H9 (cell line): ENCODE measurements at places on chromosomes 5 and 9. TPM values are rescaled to one million over a fixed set of nuclear protein-coding genes. Genes with fewer than 3 reads are reported as not detected.

Gene SLC1A1
- total RNA-seq, result 4.2 and 4.7 TPM in 2 replicates

Gene UBAC1
- total RNA-seq, result 46.3 and 47.5 TPM in 2 replicates

Gene CEP120
- total RNA-seq, result 22.5 and 22.9 TPM in 2 replicates

Gene BHMT2
- total RNA-seq, result not detected in 2 replicates

Gene WWC1
- total RNA-seq, result 28.2 and 30.7 TPM in 2 replicates

Gene C9
- not detected in 2 replicates for total RNA-seq

Gene EMB
- 38.1 and 39.4 TPM in 2 replicates for total RNA-seq

Gene SPOCK1
- 9.8 and 10.9 TPM in 2 replicates for total RNA-seq

Gene CDX1
- 0.22 TPM in 1 of 2 replicates, not detected in the other for total RNA-seq

- DNase-seq, result no peak
These were observed 45.3 kb upstream of the RASEF start for GRCh38 chr9:83108208-83108607.

DNA sequence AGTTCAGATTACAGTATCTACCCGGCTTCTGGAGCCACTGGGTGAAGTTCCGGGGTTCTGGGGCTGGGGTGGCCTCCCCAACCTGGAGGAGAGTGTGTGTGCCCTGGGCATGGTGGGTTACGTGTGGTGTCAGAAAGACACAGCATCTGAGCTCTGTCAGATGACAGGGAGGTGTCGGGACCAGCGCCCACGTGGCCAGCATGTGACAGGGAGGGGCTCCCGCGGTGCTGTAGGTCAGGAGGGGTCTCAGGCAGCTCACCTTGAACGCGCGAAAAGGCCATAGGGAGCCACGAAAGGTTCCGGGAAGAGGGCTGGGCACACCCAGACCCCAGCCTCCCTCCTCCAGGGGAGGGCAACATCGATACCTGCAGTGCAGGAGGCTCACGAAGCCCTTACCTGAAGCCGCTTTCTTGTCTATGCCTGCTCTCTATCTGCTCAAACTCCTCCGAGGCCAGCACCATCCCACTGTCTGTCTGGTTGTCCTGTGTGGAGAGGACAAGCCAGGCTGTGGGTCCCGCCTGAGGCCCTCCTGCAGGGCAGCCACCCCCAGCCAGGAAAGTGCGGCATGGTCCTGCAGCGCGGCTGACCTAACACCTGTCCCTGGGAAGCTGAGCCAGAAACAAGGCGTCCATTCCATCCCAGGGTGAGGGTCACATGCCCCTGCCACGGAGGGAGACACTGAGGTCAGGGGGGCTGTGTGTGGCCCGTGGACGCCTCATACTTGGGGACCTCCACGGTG, 17.4 kb upstream of the SCGB3A1 start:
- DNase-seq, result no peak

DNA sequence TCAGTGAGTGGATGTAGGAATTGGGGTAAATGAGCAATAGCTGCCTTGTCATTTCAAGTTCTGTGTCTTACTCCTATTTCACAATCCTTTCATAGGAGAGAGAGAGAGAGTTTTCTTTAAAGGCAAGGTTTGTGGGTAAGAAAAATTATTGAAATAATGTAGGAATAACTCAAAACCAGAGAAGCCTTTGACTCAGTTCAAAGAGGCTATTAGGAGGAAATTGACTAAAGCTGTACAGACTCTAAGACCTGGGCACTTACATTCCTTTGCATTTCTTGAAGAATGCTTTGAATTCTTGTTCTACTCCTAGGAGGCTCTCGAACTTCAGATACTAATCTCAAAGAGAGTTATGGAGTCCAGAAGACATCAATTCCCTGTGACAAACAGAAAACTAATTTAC, 257.1 kb downstream of the FBXL7 start:
- DNase-seq, result no peak

GRCh38 chr5:66744040-66744439, 147.8 kb downstream of the MAST4 start:
- no peak for DNase-seq

GRCh38 chr5:93575461-93576414, 5.3 kb downstream of the NR2F1-AS1 start:
- DNase-seq, result no peak

DNA sequence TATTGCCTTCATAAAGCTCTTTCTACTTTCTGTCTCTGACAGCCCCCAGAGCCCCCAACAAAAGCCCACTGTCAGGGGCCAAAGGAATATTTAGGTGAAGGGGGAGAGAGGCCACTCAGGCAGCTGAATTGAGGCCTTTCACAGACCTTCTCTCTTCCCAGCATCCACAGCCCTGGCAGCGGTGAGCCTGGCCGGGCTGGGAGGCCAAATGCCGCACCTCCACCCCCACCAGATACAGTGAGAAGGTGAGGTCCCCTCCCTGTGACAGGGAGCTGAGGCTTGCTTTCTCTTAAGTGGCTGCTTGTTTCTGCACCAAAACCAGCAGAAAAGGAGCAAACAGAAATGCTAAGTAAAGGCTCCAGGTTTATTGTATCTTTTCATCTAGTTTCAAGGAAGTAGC, 168.1 kb downstream of the ROR2 start:
- no peak for DNase-seq

GRCh38 chr5:93723005-93723404, 18.4 kb downstream of the POU5F2 start:
- no peak for DNase-seq

GRCh38 chr5:56229111-56229510, 4.0 kb downstream of the ANKRD55 start:
- no peak for DNase-seq

- DNase-seq, result peak; percentile 47
These were observed 3.4 kb upstream of the MYORG start for GRCh38 chr9:34380034-34380510.

GRCh38 chr5:132079081-132079480, 5.5 kb downstream of the CSF2 start:
- DNase-seq, result no peak

DNA sequence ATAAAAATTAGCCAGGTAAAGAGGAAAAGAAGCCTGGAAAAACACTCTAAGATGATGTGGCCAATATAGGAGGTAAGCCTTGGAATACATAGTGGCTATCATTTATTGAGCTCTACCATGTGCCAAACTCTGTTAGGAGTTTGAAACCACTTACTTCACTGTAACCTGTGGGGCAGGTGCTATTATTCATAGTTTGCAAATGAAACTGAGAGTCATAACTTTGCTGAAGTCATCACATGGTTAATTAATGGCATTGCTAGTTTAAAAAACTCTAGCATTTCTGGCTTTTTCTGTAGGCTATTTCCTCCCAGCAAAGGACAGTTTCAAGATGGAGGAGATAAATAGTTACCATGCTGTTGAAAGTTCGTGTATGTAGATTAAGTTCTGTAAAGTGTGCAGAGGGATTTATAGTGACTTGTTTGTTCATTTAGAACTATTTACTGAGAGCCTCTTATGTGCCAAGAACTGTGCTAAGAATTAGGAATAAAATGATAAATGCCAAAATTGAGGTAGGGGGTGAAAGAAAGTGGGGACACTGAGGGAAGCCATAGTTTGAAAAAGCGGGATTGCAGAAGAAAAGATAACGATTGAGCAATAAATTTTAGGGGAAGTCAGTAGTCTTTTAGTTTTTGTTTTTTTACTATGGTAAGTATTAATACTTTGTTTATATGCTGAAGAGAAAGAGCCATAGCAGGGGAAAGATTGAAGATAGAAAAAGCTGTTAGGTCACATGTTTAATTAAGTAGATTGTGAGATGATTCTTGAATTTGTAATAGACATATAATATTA, 57.2 kb downstream of the WDR70 start:
- no peak for DNase-seq

DNA sequence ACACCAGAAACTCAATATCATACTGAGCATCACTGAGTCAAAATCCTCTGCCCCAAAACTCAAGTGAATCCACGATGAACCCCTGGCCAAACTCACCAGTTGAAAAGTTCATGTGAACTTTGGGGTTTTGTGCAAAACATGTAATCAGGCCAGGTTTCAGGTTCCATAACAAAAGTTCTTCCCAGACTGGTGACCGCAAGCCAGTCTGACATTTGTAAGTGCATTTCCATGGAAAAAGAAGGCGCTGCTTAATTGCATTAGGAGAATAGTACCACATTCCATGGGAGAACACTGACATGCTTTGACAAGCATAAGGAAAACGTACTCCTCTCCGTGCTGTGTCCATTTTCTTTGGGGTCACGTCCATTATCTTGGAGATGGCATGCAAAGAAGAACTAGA, 567.0 kb downstream of the BNC2 start:
- DNase-seq, result peak; percentile 7

- peak; percentile 19 for DNase-seq
These were observed 10.0 kb upstream of the P4HA2 start for GRCh38 chr5:132237670-132238069.

- DNase-seq, result no peak
These were observed 227.9 kb upstream of the TARS1 start for GRCh38 chr5:33212900-33213299.

- DNase-seq, result no peak
These were observed 196.6 kb downstream of the GNA14 start for GRCh38 chr9:77451507-77451906.

DNA sequence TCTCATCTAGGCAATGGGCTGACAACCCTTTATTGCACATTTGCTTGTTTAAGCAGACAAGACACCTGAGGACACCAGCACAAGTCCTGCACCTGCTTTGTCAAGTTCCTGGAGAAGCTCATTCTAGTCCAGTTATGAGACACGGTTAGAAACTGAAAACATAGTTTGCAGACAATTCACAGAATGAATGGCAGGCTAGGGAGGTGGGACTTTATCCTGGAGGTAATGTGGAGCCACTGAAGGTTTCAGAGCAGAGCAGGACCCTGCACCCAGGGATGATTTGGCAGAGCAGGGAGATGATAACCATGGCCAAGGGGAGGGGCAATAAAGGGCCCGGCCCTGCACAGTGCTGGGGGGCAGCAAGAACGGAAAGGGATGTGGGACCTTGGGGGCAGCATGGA, 50.7 kb upstream of the SLC25A51 start:
- no peak for DNase-seq

- no peak for DNase-seq
These were observed 19.8 kb upstream of the HEXB start for GRCh38 chr5:74665273-74665672.

- DNase-seq, result no peak
These were observed 94.1 kb upstream of the CD180 start for GRCh38 chr5:67290655-67291054.

DNA sequence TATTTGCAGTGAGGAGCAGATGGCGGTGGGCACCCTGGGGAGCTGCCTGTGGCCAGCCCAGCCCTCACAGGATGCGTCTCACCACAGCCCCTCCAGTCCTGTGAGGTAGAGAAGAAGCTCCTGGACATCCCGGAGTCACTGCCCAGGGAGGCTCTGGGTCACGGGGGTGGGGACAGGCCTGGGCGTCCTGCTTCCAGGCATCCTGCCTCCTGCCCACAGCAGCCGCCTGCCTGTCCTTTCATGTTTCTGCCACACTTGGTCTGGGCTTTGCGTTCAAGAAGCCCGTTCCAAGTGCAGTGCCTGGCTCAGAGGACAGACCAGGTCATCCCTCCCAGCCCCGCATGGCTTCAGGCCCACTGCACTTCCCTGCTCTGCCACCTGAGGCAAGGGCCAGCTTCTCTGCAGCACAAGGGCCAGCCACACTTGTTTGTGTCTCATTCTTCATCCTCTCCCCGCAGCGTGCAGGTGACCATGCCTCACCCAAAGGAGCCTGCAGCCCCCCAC, 38.2 kb downstream of the ZDHHC11B start:
- peak; percentile 32 for DNase-seq

DNA sequence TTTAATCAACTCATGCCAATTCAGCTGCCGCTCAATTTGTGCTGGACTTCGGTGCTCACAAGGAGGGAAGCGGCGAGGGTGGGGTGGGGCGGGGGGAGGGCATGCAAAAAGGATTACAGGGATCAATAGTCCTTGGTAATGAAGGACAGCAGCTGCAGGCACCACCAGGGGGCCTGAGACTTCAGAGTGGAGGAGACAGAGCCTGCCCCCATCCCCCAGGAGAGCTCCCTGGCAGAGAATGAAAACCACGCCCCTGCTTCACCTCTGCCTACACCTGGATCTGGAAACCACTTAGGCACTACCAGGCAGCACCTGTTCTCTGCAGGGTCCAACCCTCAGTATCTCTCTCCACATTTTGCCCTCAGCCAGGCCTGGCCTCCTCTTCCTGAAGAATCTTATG, 155.6 kb downstream of the TRIM32 start:
- DNase-seq, result peak; percentile 86

GRCh38 chr5:102722931-102723330, 32.2 kb upstream of the PAM start:
- DNase-seq, result no peak

DNA sequence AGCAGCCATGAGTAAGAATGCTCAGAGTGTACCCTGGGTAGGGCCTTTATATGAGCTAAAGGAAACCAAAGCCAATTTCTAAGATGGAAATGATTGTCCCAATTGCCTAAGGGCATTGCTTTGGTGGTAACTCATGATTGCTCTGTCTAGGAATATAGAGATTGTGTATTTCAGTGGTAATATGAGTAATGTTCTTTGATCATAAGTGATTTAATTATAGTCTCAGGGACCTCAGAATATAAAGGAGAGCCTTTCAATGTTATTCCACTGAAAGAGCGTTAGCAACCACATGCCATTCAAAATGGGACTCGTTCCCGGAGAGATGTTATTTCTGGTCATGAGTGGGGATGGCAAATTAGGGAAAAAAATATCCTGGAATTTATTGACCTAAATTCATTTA, 340.5 kb downstream of the ARHGEF28 start:
- DNase-seq, result no peak
